Activated CD4-positive, alpha-beta T cell treated with anti-CD3 and anti-CD28 coated beads, Interleukin-2, amount 50 U/mL, for 24 hours (primary cell): ENCODE measurements at places on chromosomes 2 and 18.

GRCh38 chr2:16058747-16059358, 118.5 kb downstream of the MYCN start:
- no peak for DNase-seq

GRCh38 chr2:156065912-156066311, 266.6 kb downstream of the NR4A2 start:
- DNase-seq, result no peak

DNA sequence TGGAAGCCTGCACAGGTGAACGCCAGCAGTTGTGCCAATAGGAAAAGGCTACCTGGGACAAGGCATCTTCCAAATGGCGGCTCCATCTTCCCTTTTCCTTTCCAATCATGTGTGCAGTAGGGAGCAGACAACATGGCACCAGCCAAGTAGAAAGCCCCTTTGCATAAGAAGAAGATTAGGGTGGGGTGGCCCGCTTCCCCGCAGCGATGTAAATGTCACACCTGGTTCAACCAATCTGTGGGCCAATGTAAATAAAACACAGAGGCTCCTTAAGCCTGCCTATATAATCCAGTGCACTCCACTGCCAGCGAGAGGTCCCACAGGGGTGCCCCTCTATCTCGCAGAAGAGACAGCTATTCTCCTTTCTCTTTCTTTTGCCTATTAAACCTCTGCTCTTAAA, 468.4 kb upstream of the CRIM1 start:
- DNase-seq, result no peak

- no peak for DNase-seq
These were observed 20.9 kb downstream of the KCNG2 start for GRCh38 chr18:79818631-79819030.

DNA sequence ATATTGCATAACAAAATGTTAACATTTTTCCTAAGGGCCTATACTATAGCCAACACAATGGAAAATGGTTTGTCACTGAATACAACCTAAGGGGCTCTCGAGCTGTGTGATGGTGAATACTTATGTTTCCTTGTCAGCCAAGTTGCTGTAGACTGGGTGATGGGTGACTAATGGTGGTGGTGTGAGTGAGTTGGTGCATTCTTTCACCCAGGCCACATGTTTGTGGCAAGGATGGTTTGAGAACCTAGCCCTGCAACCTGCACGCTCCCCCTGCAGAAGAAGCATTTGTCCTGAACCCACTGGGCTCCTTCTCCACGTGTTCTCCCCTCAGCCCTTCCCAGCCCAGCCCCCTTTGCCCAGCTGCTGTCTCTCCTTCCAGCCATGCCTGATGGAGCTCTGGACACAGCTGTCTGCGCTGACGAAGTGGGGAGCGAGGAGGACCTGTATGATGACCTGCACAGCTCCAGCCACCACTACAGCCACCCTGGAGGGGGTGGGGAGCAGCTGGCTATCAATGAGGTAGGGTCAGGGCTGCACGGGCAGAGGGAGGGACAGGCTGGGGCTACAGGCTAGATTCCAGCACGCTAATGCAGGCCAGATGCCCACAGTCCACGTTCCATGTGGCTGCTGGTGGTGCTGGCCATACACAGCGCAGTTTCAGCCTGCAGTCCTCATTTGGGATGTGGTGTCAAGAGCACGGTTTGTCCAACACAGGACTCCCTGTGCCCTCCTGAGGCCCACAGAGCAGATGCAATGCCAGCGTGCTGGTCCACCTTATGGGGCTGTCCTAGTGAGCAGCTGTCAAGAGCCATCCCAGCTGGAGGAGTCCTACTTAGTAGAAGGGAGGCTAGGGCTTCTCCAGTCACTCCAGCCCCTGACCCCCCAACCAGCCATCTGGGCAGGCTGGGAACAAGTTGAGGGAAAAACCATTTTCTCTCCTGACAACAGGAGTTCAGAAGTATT, 65.4 kb downstream of the FAM168B start:
- DNase-seq, result no peak

DNA sequence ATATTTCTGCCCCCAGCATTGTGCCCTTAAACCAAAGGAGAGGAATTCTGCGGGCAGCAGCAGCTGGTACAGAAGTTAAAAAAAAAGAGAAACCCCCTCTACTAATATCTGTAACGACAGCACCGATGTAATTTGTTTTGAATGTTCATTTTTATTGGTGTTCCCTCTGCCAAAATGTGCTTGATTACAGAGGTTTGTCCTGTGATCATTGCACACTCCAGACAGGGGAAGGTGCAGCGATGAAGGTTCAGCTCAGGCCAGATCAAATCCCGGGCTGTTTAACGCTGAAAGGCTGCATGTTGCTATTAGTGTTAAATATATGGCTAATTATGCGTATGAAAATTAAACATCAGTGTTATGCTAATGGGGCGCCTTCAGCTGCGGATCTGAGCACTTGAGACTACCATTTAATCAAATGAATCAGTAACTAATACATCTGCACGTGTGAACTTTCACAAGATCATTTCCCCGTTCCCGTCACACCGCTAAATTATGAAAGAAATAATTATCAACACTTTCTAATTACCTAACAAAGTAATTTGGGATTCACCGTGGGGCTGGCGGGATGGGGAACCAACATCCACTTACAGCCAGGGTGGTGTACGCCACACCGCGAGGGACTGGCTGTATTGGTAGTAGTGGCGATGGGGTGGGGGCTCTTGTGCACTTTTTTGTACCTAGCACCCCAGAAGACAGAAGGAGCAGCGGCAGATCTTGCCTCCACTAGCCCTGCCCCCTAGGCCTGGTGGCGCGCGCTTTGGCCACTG, 1.5 kb upstream of the DLX1 start:
- no peak for DNase-seq
